NT2/D1 (cell line): ENCODE measurements at places on chromosomes 5 and 9.

DNA sequence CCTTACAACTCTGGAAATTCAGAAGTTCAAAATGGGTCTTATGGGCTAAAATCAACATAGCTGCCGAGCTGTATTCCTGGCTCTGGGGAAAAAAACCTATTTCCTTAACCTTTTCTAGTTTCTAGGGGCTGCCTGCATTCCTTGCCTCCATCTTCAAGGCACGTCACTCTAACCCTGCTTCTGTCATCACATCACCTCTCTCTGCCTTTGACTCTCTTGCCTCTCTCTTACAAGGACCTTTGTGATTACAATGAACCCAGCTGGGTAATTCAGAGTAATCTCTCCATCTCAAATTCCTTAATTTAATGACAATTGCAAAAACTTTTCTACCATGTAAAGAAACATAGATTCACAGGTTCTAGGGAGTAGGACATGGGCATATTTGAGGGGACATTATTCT lies 103.1 kb upstream of the SMC2 start:
- peak; percentile 56 for DNase-seq

- DNase-seq, result no peak
Observed at GRCh38 chr5:172868436-172868923, 34.4 kb downstream of the ERGIC1 start.

DNA sequence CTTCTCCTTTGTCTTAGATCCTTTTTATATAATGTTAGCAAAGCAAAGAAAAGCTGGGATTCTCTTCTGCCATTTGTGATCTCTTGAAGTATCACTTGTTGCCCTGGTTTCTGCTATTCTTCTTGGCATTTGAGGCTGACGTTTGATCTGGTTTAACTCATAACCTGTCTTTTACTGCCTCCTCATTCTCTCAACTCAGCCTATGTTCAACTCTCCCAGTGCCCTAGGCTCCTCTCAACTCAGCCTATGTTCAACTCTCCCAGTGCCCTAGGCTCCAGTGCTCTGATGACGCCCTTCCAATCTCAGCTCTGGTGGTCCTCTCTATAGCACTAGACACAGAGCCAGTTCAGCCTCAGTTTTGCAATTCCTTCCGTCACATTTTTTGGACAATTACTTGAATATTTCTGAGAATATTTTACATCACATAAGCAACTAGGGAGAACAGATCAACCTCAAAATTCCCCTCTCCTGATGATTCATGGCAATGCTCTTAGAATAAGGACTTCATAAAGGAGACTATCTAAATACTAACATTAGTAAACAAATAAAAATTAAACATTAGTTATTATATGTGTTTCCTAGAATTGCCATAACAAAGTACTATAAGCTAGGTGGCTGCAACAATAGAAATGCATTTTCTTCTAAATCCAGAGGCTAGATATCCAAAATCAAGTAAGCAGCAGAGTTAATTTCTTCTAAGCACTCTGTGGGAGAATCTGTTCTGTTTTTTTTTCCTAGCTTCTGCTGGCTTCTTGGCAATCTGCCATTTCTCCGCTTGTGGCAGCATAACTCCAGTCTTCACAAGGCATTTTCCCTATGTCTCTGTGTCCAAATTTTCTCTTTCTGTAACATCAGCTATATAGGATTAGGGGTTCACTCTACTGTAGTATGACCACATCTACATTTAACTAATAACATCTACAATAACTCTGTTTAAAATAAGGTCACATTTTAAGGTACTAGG lies 662.1 kb upstream of the FTMT start:
- no peak for DNase-seq

DNA sequence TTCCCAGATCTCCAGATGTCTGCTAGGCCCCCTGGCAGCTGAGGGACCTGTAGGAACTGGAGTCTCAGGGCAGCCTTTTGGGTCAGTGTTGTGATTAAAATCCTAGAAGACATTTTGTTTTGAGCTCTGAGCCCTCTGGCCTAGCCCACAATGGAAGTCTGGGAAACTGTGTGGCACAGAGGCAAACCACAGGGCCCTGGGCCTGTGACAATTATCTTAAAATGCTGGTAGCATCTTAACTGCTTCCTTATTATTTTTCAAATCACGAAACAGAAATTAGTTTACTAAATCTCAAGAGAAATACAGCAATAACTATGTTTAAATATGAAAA lies 125.5 kb downstream of the STARD4 start:
- no peak for DNase-seq
